KBM-7 (cell line): ENCODE measurements at places on chromosomes 5 and 9.

DNA sequence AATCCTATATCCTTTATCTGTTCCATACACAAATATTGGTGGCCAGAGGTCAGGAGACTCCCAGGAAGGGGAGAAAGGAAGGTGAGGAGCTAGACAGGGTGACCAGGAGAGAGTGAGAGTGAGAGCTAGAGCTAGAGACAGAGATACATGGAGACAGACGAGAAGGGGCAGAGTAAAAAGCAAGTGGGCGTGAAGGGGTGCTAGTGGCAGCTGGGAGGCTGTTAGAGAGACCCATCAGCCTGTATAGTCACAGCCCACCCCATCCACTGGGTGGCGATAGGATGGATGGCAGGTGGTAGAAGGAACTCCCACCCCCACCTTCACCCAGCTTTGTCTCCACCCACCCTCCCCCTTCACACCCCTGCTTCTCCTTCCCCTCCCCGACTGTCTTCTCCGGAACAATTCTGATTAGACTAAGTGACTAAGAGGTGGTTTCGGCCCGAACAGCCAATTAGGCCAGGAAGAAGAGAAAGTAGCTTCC is 32.8 kb downstream of the PCDH1 start:
- no peak for DNase-seq

- DNase-seq: no peak
These were observed 1107.8 kb upstream of the SEMA6A start for GRCh38 chr5:117682416-117682815.

DNA sequence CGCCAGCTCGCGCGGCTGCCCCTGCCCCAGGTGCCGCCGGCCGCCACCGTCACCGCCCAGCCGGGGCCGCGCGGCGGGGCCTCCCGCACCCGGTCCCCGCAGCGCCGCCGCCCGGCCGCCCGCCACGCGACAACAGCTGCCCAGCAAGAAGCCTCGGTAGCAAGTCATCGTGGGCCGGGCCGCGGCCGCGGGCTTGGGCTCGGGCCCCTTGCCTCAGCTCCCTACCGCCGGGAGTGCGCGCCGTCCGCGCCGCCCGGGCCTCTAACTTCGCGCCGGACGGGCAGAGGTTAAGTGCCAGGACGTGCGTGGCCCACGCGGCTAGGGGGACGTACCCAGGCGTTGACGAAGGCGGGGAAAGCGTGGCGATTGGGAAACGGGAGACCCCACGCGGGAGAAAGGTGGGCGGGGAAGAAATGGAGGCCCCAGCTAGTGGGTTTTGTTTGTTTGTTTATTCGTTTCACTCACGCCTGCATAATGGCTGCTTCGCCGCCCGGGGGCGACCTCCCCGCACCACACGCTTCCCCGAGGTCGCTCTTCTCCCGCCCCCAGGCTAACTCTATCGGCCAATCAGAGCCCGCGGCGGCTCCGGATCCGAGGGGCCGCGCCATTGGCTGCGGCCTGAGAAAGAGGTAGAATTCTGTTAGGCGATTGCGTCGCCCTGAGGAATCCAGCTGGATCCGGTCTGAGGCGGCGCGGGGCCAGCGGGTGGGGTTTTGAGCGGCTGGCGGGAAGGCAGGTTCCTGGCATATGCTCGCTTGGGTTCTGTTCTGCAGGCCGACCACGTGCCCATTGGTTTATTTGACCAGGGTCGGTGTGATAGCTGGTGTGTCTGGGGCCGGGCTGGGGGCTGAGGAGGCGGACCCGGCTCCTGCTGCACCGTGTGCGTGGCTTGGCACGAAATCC is at the start of gene NADK2:
TSS of gene NADK2 (minus strand) at position 295 of the 903 bp plus-strand sequence. CDS start at position 168, 127 bp downstream.
- DNase-seq: peak; percentile 99

DNA sequence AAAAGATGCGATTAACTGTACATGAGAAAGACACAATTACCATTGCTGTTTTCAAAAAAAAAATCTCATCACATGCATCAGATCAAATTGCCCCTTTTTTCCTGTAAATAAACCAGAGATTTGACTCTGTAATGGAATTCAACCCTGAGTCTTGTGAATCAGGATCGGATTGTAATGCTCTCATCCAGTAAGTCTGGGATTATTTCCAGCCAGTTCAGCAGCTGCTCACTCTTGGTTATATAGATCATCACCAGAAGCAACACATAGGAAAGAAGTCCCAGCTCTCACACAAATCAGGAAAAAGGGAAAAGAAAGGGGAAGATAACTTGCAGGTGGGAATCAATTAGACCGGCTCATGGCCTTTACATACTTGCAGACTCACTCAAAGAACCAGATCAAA is 97.8 kb upstream of the SPOCK1 start:
- no peak for DNase-seq

- no peak for DNase-seq
These were observed 32.9 kb upstream of the TRIO start for GRCh38 chr5:14110196-14110595.

DNA sequence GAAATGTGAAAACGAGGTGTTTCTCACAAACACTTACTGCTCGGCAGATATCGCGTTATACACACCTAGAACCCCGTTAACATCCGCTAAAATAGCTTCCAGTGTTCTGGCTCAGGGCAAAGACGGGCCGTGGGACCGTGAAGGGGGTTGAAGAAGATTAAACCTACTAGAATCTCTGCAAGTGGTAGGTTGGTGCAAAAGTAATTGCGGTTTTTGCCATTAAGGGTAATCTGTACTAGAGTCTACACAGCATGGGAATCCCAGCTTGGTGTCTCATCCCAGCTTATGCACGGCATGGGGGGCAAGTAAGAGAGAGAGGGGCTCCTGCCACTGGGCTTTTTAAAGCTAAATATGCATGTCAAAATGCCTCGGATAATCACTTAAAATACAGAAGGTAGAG is 43.9 kb downstream of the HRH2 start:
- DNase-seq: no peak

GRCh38 chr5:122615146-122615545 is 159.7 kb upstream of the SNX2 start:
- no peak for DNase-seq

DNA sequence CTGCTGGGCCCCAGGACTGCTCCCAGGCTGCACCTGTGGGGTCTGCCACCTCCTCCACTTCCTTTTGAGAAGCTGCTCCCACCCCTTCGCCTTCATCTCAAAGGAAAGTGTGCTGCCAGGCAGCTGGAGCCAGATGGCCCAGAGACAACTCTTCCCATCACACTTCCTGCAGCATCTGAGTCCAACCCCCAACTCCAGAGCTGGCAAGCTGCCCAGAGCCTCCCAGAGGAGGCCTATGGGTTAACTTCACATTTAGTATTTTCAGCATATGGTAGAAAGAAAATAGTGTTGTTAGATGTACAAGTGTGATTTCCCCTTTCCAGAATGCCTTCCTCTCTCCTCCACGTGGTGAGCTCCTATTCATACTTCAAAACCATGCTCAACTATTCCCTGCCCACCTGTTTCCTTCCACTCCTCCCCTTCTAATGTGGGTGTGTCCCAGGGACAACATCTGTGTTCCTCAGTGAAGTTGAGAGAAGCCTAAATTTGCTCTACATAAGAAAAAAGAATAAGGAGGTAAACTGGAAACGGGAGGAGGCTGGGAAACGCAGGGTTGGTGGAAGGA is 38.6 kb upstream of the KCNMB1 start:
- DNase-seq: peak; percentile 50

- no peak for DNase-seq
These were observed 47.1 kb downstream of the SEMA5A start for GRCh38 chr5:9498541-9499497.

DNA sequence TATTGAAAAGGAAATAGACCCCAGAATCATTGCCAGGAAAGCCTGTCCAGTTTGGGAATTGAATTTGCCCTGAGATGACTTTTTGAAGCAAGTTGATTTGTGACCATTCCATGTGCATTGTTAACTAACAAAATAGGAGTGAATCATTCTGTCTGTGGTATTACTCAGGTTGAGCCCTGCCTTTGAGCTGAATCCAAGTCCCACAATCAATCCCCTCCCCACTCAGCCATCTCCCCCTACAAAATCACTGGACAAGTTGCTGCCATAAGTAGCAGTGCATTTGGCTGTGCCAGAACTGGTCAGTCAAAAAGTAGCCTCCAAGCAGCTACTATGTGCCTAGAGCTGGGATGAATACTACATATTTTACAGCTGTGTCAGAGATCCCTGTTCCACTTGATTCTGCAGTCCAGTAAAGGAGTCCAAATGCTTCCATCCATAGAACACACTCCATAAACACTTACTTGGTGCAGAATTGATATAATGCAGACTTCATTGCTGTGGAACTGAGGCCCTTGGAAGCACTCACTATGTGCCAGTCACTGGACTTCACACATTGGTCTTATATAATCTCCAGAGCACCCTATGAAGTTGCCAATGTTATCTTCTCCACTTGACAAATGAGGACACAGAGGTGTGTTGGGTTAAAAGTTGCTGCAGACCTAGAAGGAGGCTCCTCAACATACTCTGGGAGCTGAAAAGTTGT is 96.1 kb downstream of the ZNF462 start:
- no peak for DNase-seq

GRCh38 chr9:86529496-86530275 is 175.5 kb upstream of the TUT7 start:
- DNase-seq: no peak

GRCh38 chr9:110514897-110515296 is 64.6 kb downstream of the SVEP1 start:
- DNase-seq: no peak

DNA sequence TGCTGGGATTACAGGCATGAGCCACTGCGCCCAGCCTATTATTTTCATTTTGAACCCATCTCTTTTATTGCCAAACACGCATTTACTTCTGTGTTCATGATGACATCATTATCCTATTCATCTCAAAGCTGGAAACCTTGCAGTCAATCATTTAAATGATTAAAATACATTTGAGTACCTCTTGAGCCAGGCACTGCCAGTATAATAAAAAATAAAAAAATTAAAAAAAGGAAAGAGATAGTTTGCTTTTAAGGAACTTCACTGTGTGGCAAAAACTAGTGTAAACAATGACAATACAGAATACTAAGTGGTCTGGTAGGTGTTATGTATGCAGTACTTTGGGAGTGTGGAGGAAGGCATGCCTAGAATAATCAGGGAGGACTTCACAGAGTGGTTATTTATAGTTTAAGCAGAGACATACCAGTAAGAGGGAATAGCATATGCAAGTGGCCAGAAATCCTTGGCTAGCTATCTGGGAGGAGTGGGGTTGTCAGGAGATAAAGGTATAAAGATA is 8.6 kb downstream of the NSD1 start:
- no peak for DNase-seq

- no peak for DNase-seq
These were observed 3.4 kb downstream of the KIAA1958 start for GRCh38 chr9:112489876-112490666.

DNA sequence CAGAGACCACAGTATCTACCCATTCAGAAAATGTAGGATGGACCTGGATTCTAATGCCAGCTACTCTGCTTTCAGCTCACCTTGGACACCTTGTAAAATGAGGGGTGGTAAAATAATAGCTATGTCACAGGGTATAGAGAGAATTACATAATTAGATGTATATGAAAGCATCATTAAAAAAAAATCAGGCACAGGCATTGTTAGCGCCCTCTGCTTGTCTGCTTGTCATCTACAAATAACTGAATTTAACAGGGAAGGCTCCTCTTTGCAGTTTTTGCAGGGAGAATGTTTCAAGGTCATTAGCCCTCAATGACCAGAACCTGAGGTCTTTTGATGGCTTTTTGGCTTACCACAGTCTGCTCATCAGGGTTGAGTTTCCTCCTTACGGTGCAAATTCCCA is 58.0 kb downstream of the GPR21 start:
- no peak for DNase-seq

GRCh38 chr5:82295959-82296531 is 17.9 kb upstream of the RPS23 start:
- no peak for DNase-seq

- DNase-seq: no peak
These were observed 14.5 kb downstream of the PHAX start for GRCh38 chr5:126615286-126615685.

- no peak for DNase-seq
These were observed 597.6 kb downstream of the RAB3C start for GRCh38 chr5:59180515-59180914.
